ENCODE measurements at places on chromosomes 4 and X.

- no peak for DNase-seq
Measured at GRCh38 chrX:99413317-99413716, 996.8 kb downstream of the PCDH19 start.

DNA sequence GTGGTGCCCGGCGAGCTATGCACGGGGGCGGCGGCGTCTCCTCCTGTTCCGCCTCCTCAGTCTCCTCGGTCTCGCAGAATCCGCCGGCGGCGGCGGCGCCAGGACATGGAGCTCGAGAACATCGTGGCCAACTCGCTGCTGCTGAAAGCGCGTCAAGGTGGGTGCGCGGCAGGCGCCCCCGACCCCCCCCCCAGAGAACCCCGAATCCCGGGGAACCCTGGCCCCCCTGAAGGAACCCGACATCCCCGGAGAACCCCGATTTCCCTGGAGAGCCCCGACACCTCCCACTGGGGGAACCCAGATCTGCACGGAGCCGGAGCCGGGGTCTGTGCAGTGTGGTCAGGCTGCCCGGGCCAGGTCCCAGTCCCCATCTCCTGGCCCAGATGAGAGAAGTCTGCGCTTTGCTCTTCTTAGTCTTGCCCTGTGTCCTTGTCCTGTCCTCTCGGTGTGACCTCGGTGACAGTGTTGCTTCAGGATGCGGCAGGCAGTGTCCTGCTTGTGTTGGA, 648 bp downstream of the GRK4 start:
- DNase-seq = peak; percentile 33

DNA sequence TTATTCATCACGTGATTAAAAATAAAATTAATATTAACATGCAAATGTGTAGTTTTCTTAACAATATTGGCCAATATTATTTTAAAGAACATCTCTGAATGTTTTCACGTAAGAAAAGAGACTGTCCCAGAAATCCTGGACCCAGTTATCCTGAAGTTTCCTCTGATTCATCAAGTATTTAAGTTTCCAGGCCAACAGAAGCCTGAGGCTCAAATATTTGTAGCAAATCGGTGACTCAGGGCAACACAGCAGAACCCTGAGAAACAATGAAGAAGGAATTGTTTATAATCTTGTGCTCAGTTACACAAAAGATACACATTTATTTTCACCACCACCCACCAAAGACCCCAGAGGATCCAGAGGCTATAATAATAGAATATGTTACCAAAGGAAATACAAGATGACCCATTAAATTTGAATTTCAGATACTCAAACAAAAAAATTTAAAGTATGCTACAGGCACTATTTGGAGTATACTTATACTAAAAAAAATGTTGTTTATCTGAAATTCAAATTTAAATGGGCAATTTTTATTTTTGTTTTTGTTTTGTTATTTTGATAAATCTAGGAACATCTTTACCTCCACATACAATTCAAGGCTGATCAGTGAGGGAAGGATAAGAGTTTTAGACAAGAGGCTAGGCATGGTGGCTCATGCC, 33.9 kb upstream of the SLC7A11 start:
- no peak for DNase-seq

- no peak for DNase-seq
Measured at GRCh38 chr4:96895826-96896225, 1055.9 kb downstream of the PDHA2 start.

DNA sequence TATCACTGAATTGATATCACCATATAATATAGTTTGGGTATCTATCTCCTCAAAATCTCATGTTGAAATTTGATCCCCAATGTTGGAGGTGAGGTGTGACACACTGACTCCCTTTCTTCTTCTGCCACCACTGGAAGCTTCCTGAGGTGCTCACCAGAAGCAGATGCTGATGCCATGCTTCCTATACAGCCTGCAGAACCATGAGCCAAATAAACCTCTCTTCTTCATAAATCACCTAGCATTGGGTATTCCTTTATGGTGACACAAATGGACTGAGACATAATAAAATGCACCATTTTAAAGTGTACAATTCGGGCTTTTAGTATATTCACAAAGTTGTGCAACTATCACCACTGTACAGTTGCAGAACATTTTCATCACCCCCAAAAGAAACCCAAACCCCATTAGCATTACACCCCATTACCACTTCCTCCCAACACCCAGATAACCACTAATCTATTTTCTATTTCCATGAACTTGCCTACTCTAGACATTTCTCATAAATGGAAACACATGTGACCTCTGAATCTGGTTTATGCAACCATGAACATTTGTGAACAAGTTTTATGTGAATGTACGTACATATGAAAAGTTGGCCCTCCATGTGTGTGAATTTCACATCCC, 148.9 kb downstream of the OPHN1 start:
- DNase-seq = no peak

DNA sequence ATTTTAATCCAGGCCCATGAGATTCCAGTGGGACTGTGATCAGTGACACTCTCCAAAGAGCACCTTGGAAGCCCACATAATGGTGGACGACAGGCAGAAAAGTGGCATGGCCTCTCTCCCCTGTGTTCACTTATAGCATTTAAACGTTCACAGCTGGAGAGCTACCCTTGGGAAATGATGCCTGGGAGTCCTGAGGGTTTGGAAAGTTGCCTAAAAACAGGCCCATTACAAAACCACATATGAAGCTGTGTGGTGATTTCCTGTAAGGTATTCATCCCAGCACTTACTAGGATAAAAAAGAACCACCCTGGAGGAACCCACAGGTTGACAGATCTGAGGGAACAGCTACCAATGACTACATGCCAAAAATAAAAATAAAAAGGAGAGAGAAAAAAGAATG, 193.2 kb downstream of the RASL11B start:
- peak; percentile 46 for DNase-seq

DNA sequence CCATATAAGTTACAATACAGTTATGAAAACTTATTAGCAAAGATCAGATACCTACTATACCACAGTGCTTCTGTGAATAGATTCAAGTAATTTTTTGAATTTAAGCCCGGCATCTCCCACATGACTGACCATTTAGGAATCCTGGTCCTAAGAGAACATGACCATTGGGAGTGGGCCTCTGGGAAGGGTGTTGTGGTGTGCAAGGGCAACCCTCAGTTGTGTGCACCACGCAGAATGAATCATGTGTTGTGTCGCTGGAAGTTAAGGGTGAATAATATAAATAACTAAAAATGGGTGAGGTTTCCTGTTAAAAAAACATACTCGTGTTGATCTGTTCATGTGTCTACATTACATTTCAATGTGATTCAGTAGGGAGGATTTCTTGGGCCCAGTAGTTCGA, 15.5 kb downstream of the CPE start:
- DNase-seq = no peak

GRCh38 chrX:34631479-34632220, 25.4 kb downstream of the TMEM47 start:
- no peak for DNase-seq

- DNase-seq = no peak
Measured at GRCh38 chr4:101252721-101253120, 94.6 kb downstream of the PPP3CA start.

GRCh38 chrX:79412972-79413371, 45.8 kb upstream of the ITM2A start:
- peak; percentile 46 for DNase-seq

DNA sequence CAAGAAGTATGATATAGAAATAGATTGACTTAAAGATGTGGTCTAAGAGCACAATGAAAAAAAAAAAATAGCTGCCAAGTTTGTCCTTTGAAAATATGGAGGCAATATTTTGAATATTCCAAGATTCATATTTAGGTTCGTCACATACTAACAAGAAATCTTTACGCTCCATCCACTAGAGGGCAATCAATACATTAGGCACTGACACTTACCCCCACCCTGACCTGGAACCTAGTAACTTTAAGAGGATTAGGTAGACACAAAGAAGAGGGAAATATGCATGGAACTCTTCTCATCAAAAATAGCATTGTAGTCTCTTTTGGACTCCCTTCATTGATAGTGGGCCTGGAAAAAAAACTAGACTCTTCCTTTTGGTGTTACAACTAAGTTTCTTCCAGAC, 1108.1 kb downstream of the PCDH19 start:
- DNase-seq = peak; percentile 42

- peak; percentile 72 for DNase-seq
Measured at GRCh38 chr4:183830438-183830985, 74.6 kb upstream of the STOX2 start.

GRCh38 chrX:45801554-45801953, 600.9 kb upstream of the DIPK2B start:
- DNase-seq = peak; percentile 79

DNA sequence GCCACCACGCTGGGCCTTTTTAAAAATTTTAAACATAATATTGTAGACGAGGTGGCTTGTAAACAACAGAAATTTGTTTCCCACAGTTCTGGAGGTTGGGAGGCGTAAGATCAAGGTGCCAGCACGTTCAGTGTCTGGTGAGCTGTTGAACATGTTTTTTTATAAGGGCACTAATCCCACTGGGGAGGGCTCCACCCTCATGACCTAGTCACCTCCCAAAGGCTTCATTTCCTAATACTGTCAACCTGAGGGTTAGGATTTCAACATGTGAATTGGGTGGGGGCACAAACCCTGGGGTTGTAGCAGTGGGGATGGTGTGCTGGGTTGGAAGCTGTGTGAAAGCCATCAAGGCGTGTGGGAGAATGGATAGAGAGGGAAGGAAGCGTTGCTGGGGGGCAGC, 27.6 kb downstream of the TBC1D14 start:
- DNase-seq = no peak

GRCh38 chr4:140151699-140152012, 2.3 kb downstream of the MAML3 start:
- DNase-seq = peak; percentile 87

- DNase-seq = peak; percentile 68
Measured at GRCh38 chr4:158025131-158025530, 147.7 kb downstream of the GASK1B start.

DNA sequence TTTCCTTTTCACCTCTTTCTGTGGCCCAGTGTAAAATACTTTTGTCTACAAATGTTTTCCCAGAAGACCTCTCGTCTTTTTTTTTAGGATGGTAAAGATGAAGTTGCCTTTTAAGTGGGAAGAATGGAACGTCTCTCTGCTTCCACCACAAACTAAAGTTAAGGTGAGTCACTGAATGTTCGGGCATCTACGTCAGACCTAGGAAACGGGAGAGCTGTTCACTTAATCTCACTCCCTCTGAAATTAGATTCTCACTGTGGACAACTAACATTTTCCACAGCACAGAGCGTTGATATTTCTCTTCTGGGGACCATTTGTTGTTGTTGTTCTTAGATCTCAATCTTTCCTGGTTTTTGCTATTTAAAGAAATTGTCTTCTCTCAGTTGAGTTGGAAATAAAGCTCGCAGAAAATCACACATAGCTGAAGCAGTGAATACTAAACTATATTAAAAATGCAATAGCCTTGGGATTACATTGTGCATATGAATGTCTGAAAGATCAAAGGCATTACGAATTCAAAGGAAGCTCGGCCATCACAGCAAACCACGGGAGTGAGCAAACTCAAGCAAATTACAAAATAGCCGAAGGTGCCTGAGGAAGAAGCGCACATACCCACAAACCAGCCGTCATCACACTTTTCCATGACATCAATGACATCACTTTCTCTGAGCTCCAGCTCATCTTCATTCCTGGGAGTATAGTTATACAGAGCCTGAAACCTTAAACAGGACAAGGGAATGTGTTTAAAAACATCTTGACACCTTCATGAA, 53.9 kb upstream of the PDLIM3 start:
- DNase-seq = no peak

- DNase-seq = no peak
Measured at GRCh38 chrX:148146121-148146520, 165.0 kb downstream of the FMR1NB start.

DNA sequence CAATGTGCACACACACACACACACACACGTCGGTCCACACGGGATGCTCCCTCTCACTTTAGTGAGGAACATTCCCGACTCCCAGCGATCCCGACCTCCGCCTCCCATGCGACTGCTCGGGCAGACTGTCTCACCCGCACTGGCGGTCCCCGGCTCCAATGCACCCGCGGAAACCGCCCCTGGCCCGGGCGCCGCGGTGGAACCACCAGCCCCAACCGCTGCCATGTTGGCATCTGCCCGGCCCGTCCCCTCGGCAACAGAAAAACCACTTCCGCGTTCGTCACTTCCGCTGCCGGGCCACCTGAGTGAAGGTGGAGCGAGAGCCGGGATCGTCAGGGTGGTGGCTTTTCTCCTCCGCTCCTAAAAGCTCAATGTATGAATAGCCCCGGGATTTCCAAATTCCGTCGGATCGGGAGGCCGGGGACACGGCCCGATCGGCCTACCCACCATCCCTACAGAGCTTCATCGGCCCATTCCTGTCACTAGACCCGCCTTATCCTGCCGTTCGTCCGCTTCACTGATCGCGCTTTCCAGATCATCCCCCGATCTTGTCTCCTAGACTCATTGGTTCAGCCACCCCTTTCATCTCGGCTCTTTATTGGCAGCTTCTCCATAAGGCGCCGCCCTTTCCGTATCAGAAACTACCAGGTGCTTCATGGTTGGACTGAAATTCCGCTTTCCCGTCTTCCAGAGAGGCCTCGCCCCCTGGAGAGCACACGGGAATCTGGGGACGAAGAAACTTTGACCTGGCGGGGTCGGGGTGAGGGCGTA, at the start of gene SLC35A2:
Gene SLC35A2, minus strand, starts transcription at position 235 of the 771 bp plus-strand sequence. Its CDS starts 10 bp downstream, at position 225.
- peak; percentile 65 for DNase-seq

DNA sequence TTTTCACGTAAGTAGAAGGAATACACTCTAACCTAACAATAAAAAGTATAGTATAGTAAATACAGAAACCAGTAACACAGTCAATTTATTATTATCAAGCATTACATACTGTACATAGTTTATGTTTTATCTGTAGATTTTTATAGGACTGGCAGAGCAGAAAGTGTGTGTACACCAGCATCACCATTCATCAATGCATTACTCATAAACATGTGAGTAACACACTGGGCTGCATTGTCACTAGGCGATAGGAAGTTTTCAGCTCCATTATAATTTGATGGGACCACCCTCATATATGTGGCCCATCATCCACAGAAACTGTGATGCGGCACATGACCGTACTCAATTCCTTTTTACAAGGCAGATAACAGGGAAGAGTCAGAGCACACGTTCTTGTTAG, 137.8 kb upstream of the RBPJ start:
- DNase-seq = peak; percentile 15

DNA sequence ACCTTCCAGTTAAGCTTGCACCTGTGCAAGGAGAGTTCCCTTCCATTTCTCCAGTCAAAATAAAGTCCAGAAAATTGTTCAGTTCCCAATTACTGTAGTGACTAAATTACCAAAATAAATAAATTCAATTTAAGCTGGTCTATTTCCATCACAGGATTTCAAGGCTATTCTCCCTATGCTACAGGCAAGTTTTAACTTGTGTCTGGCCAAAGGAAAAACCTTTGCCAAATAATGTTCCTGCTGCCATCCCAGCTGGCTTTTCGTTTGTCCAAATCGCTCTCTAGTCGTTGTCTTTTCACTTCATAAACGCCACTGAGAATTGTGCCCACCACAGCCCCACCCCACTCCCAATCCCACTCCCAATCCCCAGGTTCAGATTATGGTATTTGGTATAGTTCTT, 2.4 kb downstream of the KCTD8 start:
- DNase-seq = no peak
